Umbilical cord (tissue), 2 donors: ENCODE measurements at places on chromosomes 11 and 22. TPM values are rescaled to one million over a fixed set of nuclear protein-coding genes. Genes with fewer than 3 reads are reported as not detected.
A peak's percentile ranks its signal among the peaks of the same experiment; 100 is the strongest.

The NRGN gene
- total RNA-seq = not detected

GRCh38 chr11:117823294-117823945 lies 1.1 kb downstream of the FXYD2 start:
- DNase-seq = no peak

DNA sequence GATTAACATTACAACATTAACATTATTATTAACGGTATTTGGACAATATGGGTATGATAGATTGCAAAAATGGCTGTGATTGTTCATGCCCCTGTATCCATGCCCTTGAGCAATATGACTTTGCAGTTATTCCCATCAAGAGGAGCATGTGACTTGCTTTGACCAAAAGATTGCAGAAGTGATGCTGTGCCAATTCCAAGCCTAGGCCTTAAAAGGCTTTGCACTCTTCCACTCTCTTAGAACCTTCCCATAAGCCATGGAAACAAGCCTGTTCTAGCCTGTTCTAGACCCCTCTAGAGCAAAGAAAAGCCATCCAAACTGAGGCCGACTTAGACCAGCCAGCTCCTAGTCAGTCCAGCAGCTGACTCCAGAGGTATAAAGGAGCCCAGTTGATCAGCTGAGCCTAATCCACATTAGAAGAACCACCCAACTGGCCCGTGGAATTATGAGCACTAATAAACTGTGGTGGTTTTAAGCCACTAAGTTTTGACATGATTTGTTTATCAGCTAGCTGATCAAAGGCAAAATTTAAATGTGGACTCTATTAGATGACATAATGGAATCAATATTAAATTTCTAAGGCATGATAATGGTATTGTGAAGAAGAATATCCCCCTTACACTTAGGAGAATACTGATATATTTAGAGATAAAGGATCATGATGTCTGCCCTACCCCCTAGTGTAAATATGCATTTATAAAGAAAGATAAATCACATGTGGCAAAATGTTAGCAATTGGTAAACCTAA lies 28.6 kb downstream of the RAB30 start:
- no peak for DNase-seq

DNA sequence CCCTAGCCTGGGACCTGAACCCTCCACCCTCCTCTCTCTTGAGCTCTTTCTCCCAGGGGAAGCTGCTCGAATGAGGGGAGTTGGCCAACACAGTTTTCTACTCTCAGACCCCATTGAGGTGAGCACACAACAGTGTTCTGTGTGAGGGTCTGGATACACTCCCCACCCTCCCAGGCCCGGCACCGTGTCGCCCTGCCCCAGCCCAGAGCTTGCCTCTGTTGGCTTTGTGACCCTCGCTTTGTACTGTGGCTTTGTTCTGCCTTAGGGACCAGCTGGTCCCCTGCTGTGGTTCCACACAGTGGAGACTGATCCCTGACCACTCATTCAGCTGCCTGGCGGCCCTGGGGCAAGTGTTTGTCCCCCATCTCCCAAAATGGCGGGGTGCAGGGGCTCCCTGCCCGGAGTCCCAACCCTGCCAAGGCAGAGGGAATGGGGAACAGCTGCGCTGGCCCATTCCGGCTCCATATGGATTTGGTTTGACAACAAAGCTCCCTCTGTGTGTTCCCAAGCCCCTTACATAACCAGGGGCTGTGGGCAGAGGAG lies 8.3 kb downstream of the ST3GAL4 start:
- DNase-seq = no peak

DNA sequence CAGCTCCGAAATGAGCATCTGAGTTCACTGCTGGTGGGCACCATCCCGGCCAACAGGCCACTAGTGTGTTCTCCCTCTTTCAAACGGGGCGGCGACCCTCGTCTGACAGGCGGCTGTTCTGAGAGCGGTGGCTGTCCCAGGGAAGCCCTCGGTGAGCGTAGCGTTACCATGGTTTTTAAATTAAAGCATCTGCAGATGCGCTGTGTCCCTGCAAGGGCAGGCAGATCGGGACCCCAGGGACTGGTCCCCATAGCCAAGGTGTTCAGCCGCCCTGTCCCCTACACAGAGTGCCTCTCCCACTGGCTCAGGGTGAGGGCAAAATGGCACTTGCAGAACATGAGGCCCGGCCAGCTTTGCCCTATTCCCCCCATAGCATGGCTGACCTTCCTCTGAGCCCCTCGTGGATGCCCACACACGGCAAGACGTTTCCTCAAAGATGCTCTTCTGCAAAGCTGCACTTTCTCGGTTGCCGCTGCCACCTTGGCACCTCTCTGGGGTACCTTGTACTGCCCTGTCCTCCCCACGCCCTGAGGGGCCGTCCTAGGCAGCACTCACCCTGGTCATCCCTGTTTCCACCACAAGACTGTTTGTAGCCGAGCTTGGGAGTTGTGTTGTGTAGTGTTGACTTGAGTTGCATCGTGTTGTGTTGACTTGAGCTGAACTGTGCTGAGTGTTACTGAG lies 51.9 kb upstream of the KCNQ1OT1 start:
- DNase-seq = no peak

DNA sequence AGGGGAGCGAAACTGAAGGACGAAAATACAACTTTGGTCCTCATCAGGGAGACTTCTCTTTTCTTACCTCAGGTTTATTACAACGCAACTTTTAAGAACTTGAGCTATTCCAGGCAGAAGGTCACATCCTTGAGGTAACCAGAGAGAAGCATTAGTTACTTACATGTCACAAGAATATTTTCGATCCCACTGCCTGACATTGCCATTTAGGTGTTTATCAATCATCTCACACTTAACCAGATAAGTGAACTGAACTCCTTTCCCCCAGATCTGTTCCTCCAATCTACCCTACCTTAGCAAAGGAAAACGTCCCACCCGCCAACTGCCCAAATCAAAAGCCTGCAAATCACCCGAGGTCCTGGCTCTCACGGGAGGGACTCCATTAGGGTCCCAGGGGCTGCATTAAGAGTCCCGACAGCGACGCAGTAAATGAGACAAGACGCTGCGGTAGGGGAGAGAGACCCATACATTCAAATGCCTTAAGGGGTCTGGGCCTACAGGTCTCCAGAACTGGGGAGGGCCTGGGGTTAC lies 734 bp downstream of the ZNF280B start:
- no peak for DNase-seq

- no peak for DNase-seq
These were observed 18.1 kb downstream of the GLB1L2 start for GRCh38 chr11:134349802-134350355.

The LRFN4 gene
- 4.6 TPM for total RNA-seq

- no peak for DNase-seq
These were observed 31.1 kb downstream of the SGSM3 start for GRCh38 chr22:40401532-40401931.

GRCh38 chr11:117316197-117316961 lies at the start of gene BACE1:
Gene BACE1, minus strand, starts transcription at chr11:117316256. Its CDS starts 461 bp downstream, at chr11:117315795.
- peak; percentile 93 for DNase-seq

GRCh38 chr11:115912484-115912945 lies 408.3 kb upstream of the CADM1 start:
- DNase-seq = peak; percentile 8

DNA sequence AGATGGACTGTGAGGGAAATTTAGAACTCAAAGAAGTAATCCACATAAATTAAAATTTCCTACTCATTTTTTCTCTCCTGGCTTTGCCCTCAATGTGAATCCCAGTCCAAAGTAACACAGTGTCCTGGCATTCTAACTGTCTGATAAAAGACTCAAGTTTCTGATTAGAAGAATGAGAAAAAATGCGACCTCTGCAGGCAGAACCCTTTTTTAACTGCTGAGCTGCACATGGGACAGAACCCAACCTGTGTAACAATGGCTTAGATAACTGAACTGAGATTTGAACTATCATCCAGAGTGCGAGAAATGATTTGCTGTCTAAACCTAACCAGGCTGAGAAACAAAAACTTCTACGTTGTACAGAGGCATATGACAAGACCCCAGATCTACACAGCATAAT lies 385.6 kb upstream of the LRRC4C start:
- no peak for DNase-seq

DNA sequence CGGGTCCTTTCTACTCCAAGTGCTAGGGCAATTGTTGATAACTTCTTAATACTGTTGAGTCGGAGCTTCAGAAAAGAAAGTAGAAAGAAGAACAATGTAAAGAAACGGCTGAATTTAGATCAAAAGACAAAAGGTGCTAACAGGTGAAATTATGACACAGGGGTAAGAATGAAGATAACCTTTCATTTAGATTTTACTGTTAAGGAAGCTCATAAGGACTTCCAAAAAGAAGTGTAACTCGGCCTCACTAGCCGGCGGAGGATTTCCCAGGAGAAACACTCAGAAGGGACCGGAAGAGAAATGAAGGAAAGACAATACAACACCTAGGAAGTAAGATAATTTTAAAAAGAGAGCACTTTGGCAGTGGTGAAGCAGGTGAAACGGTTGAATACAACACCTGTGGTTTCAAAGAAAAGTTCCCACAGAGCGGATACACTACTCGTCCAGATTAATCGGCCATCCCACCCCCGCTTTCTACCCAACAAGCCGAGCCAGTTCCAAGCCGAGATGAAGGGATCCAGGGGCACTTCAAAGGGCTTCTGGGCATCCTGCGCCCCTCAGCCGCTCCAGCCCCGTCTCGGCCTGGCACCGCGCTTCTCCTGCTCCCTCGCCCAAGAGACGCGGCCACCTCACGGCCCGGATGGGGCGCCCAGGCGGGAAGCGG lies 737 bp downstream of the PPP2R1B start:
- DNase-seq = no peak

GRCh38 chr11:62463121-62463542 lies 44.3 kb downstream of the SCGB1A1 start:
- DNase-seq = no peak

GRCh38 chr11:2579315-2580060 lies 120.3 kb downstream of the KCNQ1OT1 start:
- DNase-seq = no peak

The RBMXL2 gene
- 1.4 TPM for total RNA-seq

The UBQLN3 gene
- total RNA-seq = 2.6 TPM

The CCDC188 gene
- not detected for total RNA-seq

The NLRP6 gene
- not detected for total RNA-seq

The EED gene
- 31.8 TPM for total RNA-seq

DNA sequence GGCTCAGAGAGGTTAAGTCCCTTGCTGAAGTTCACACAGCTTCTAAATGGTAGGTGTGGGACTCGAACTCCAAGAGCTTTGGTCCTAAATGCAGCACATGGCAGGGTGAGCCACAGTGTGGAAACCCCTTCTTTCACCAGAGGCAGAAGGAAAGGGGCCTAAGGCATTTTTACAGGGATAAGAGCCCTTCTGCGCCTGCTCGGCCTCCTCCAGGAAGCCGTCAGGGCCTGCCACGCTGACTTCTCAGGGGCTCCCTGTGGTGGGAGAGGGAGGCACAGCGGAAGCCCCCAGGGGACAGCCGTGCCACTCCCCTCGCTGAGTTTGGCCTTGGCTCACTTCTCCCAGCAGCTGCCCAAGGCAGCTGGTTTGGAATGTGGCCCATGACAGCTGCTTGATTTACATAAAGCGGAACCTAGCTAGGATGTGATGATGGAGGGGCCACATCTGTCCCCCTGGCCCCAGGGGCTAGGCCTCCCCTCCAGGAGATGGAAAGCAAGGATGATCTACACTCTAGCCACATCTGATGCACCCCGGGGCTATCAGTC lies 35.4 kb downstream of the CD82 start:
- DNase-seq = peak; percentile 34

DNA sequence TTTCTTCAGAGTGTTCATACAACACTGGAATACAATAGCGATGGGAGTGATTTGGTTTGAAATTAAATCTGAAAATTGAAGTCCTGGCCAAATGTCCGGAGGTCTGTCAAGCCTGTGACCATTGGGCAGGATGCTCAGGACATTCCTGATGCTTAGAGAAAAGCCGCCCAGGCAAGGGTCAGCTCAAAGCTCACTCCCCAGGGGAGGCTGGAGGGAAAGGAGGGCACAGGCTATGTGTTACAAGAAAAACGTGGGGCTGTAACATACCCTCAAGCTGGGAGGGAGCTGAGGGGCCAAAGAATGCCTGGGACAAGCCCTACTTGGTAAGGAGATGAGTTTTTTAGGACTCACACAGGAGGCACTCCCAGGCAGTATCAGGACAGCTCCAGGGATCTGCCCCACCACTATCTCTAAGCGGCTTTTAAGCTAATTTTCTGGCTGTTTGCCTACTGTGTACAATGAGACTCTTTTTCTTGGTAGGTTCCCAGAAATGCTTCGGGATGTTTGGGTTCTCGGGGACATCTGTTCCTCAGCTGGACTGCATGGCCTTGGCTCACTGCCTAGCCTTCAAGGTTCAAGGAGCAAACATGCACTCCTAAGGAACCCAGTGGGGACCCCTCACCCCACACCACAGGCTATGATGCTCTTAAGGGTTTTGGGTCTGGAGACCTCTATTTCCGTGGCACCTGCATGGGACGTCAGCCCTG lies 500.1 kb downstream of the BRD1 start:
- no peak for DNase-seq

DNA sequence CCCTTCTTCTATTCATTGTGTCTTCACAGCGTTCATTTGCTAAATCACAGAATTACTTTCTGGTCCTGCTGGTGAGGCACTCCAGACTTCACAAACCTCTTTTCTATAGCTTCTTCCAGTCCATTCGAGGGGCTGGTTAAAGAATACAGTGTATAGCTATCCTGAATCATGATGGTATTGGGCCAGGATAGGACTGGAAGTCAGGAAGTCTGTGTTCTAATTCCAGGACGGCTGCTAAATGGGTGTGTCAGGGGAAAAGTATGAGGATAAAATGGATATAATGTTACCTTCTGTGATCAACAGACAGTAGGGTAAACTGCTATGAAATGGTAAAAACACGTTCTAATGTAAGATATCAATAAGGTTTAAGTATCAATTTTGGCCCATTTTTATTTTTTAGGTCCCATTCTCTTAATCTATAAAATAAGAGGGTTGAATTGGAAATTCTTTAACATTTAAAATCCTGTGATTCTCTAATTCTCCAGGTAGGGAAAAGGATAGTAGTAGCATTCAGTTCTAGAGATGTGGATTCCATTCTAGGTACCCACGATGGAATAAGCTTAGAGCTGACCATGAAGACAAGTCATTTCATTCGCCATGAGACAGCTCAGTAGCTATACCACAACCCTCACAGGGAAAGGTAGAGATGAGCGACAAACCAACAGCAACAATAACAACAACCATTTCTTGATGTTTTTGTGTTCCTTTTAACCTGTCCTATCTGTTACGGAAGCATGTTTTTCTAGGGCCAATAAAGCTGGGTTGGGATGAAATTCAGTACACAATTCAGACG lies 96.1 kb downstream of the SLC1A2 start:
- no peak for DNase-seq

The OR2AG2 gene
- 4.3 TPM for total RNA-seq
